ENCODE measurements at places on chromosomes 5 and 9. TPM values are rescaled to one million over a fixed set of nuclear protein-coding genes. Genes with fewer than 3 reads are reported as not detected.

DNA sequence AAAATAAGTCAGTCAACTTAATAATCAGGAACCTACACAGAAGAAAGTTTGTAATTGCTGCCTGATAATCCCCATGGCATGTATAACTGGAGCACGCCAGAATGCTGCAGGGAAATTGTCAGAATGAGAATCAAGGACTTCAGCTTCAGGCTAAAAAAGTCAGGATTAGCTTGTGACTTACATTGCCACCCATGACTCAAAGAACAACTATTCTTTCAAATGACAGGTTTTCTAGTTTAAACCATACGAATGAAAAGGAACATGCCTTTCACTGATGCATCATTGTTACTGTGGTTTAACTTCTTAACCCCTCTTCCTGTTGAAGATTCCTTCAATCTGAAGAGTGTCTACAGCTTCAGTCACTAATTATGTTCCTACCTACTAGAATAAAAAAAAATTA is 112.4 kb downstream of the ISL1 start:
- no peak for DNase-seq

DNA sequence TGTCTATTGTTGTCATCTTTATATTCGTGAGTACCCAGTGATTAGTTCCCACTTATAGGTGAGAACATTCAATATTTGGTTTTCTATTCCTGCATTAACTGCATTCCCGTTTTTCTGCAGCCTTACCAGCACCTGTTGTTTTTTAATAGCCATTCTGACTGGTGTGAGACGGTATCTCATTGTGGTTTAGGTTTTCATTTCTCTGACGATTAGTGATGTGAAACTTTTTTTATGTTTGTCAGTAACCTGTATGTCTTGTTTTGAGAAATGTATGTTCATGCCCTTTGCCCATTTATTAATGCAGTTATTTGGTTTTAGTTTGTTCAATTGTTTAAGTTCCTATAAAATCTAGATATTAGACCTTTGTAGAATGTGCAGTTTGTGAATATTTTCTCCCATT is 546.0 kb upstream of the RORB start:
- DNase-seq = no peak

DNA sequence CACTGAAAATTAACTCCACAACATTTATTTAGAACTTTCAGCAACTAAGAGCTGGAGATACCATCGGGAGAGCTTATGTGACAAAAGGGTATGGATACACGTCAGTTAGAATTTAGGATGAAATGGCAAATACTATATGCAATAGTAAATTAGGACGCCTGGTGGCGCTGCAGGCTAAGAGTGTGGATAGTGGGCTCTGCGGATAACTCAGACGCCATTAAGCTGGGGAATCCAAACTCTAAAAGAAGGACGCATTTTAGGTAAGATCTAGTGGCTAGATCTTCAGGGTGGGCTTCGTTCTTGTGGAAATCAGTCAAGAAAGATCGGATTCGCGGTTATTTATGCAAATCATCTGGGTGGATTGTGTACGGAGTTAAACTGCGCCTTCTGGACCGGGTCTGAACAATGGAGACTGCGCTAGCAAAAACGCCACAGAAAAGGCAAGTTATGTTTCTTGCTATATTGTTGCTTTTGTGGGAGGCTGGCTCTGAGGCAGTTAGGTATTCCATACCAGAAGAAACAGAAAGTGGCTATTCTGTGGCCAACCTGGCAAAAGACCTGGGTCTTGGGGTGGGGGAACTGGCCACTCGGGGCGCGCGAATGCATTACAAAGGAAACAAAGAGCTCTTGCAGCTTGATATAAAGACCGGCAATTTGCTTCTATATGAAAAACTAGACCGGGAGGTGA is at the start of gene PCDHB5:
PCDHB5 (plus strand) TSS at position 177 of the 688 bp plus-strand sequence; CDS start at position 406, 229 bp downstream.
- no peak for DNase-seq

RFESD gene
- total RNA-seq = not detected

Measured in ascending aorta (tissue), 2 donors.